Stimulated activated CD4-positive, alpha-beta T cell treated with anti-CD3 and anti-CD28 coated beads, Interleukin-2, amount 100 ng/mL, for 4 hours (primary cell): ENCODE measurements at places on chromosomes 2 and 18.

DNA sequence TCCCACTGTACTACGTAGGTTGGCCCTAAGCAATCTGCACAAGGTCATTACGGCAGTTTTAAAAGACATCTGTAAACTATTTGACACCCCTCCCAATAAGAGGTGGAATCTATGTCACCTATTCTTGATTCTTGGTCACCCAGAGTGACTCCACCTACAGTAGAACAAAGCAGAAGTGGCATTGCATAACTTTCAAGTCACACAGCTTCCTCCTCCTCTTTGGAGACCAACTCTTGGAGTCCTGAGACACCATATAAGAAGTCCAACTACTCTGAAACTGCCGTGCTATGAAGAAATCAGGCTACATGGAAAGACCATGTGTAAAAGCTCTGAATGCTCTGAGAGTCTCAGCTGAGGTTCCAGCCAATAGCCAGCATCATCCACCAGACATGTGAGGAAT is 253.5 kb upstream of the CDH20 start:
- no peak for DNase-seq

- no peak for DNase-seq
Observed at GRCh38 chr2:227033471-227034148, 130.4 kb downstream of the COL4A4 start.

DNA sequence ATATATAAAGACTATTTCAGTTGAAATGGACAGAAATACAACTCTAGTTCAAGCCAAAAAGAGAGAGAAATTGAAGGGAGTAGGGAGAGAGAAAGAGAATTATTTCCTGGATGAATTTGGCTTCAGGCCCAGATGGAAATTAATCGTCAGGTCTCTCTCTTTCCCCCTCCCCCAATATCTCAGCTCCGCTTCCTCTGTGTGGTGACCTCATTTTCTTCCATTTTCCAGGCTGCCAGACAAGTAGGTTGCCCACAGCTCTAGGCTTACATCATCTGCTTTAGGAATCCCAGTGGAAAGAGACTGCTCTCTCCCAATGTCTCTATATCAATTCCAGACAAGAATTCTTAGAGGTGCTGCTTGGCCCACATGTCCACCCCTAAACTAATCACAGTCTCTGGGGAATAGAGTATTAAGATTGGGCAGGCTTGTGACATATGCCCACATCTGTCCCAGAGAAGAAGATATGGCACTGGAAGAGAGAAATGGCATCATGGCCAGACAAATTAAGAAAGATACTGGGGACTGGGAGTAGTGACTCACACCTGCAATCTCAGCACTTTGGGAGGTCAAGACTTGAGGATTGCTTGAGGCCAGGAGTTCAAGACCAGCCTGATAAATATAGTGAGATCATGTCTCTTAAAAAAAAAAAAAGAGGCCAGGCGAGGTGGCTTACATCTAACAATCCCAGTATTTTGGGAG is 37.2 kb upstream of the CFAP36 start:
- no peak for DNase-seq

GRCh38 chr2:12619975-12620374 is 96.8 kb upstream of the TRIB2 start:
- DNase-seq: no peak

- no peak for DNase-seq
Observed at GRCh38 chr2:220167956-220168355, 540.5 kb downstream of the SLC4A3 start.

- no peak for DNase-seq
Observed at GRCh38 chr2:237452861-237453260, 34.2 kb upstream of the MLPH start.

GRCh38 chr2:217332866-217333265 is 473.0 kb upstream of the TNP1 start:
- DNase-seq: no peak

DNA sequence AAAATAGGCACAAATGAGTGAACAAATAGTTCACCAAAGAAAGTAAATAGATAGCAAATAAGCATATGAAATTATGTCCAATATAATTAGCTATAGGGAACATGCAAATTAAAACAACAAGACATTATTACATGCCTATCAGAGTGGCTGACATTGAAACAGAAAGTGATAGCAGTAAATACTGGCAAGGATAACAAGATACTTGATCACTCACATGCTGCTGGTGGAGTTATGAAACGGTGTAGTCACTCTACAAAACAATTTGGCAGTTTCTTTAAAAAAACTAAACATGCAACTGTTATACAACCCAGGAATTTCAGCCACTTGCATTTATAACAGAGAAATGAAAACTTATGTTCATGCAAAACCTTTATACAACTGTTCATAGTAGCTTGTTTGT is 439.2 kb upstream of the ACVR2A start:
- DNase-seq: no peak

- DNase-seq: no peak
Observed at GRCh38 chr2:100835006-100835659, 15.2 kb downstream of the NPAS2 start.

DNA sequence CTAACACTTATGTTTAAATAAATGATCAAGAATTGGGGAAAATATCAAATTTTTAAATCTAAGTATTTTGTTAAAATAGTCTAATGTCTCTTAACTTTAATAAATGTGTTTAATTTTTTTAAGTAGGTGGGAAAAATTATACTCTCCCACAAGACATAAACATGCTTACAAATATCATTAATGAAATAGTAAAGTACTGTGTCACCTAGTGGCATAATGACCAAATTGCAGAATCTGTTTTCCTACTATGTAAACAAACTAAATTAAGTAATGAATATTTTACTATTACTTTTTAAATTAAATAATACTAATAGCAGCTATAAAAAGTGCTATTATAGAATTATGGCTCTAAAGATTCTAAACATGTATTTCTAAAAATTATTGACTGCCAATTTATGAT is 52.0 kb upstream of the CHAC2 start:
- no peak for DNase-seq

DNA sequence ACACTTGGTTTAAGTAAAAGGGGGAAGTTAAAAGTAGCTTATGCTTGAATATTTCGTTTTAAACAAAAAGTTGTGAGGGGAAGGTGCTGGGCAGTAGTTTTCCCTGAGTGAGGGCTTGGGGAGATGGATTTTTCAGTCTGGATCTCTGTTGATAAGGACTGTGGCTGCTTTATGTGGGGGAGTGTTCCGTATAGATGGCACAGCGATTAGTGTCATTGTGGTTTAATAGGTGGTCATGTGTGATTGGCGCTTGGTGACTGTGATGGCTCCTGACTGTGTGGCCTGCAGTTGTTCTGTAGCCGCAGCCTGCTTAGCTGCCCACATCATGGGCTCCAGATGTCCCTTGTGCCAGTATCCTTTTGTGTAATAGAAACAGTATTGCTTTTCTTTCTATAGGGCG is 156.2 kb downstream of the WDSUB1 start:
- DNase-seq: no peak

DNA sequence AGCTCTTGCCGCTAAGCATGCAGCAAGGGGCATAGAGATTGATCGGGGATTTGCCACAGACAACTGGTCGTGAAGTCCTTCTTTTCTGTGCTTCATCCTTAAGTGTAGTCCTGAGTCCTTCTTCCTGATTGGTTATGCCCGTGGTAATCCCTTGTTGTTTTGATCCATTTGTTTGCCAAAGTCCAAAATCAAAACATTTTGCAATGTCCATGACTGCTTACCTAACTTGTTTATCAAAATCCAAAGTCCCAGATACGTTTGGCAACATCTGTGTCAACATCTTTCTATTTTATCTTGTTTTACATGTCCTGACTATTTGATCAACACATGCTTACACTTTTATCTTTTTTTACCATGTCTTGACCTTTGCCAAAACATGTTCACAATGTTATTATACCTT is 229.0 kb upstream of the ZNF804A start:
- DNase-seq: no peak

- no peak for DNase-seq
Observed at GRCh38 chr18:35876243-35876642, 96.2 kb upstream of the RMP24 start.

- no peak for DNase-seq
Observed at GRCh38 chr2:188785490-188785889, 188.7 kb upstream of the COL3A1 start.

DNA sequence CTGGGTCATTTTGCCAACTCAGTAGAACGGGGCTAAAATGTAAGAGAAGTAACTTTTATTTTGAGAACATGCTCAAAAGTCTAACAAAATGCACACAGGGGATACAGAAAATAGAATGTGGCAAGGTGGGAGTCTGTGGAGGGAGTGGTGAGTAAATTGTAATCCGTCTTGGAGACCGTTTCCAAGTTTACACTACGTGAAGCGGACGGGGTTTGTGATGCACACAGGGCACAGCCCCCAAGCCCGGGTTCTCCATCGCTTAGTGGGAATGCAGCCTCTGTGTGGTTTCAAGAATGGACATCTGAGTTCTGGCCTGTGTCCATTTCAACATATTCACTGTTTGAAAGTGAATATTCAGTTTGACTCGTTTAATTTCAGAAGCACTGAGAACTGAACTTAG is 65.0 kb upstream of the TMEM18 start:
- no peak for DNase-seq

DNA sequence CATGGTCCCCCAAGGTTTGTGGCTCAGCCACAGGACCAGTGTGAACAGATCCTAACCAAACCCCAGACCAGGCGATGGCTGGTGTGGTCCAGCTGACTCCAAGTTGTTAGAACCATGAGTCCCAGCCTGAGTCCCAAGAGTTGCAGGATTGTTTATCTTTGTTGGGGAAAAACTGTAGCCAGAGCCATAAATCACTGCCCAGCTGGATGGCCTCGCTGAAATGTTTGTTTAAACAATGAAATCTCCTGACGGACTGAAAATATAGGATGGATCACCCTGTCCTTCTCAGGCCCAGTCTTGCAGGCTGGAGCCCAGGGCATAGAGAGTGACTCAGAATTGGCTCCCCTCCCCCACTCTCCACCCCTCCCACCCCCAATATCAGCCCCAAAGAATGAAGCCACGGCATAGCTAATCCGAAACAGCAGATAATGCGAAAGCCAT is 36.4 kb downstream of the PKDCC start:
- DNase-seq: no peak

DNA sequence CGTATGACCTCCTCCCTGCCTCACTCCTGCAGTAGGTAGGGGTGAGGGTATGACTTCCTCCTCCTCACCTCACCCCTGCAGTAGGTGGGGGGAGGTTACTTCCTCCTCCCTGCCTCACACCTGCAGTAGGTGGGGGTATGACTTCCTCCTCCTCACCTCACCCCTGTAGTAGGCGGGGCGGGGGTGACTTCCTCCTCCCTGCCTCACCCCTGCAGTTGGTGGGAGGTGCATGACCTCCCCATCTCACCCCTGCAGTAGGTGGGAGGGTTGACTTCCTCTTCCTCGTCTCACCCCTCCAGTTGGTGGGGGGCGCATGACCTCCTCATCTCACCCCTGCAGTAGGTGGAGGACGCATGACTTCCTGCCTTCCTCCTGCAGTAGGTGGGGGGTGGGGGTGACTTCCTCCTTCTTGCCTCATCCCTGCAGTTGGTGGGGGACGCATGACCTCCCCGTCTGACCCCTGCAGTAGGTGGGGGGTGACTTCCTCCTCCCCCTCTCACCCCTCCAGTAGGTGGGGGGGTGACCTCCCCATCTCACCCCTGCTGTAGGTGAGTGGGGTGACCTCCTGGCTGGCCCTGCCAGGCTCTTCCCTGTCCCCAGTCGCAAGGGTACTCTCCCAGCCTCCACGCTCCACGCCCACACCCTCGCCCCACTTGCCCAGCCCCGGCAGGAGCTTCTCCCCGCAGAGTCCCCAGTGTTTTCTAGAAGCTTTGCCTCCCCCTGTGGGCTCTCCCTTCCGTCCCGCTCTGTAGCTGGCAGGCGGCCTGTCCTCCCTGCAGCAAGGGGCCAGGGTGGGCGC is 39.3 kb downstream of the TSHZ1 start:
- no peak for DNase-seq

- DNase-seq: no peak
Observed at GRCh38 chr2:231433990-231434389, 30.3 kb downstream of the NCL start.

GRCh38 chr18:61908661-61909060 is 15.9 kb upstream of the RNF152 start:
- no peak for DNase-seq

DNA sequence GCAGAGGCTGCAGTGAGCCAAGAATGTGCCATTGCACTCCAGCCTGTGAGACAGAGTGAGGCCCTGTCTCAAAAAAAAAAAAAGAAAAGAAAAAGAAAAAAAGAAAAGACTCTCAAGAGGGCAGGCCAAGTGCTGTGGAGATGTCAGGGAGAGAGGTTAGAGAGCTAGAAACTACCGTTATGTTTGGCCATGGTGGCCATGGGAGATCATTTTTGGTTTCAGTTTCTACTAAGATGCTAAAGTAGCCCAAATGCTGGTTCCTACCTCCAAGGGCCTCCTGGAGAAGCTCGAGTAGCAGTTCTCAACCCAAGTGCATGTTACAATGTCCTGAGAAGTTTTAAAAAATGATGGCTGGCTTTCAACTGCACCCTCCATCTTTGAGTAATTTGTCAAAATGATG is 47.4 kb upstream of the TCF4 start:
- DNase-seq: no peak

- DNase-seq: no peak
Observed at GRCh38 chr2:69067026-69067630, 54.1 kb downstream of the ANTXR1 start.

- no peak for DNase-seq
Observed at GRCh38 chr2:162243294-162243693, at the start of gene FAP. Gene FAP (minus strand): TSS chr2:162243445. CDS start chr2:162243327, 118 bp downstream.

GRCh38 chr18:3119401-3120341 is 100.1 kb downstream of the MYOM1 start:
- DNase-seq: no peak

DNA sequence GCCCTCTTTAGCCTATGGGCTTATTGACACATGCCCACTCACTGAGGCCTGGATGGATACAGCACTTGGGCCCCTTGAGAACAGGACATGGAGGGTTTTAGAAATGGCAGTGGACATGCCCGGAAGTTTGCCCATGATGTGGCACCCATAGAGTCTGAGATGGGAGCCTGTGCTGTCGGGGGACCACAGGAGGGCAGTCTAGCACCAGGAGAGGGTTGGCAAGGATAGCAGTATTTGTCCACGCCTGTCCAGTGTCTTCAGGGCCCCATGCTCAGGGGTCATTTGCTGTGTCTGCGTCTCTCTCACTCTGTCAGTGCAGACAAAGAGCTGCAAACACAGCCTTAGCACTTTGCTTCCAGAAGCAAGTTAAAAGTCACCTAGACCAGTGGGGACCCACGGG is 48.7 kb downstream of the IL1RL2 start:
- no peak for DNase-seq

DNA sequence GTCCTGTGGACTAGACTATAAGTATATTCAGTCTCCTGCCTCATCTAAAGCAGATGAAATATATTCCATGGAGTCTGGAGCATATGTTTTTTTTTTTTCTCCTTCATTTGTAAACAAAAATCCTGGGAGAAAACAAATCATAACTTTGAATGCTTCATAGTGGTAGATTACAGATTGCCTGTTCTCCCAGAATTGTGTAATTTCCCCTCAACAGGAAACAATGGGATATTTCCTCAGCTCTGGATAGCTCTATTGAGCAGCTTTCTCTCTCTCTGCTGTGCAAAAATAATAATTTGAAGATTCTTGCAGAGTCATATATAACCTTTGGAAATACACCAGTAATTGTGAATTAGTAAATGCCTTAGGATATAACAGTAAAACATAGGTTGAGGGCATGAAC is 1406.6 kb upstream of the ACVR2A start:
- no peak for DNase-seq
